Epithelial cell of prostate (primary cell): ENCODE measurements at places on chromosomes 12 and 14.
A peak's percentile ranks its signal among the peaks of the same experiment; 100 is the strongest.

DNA sequence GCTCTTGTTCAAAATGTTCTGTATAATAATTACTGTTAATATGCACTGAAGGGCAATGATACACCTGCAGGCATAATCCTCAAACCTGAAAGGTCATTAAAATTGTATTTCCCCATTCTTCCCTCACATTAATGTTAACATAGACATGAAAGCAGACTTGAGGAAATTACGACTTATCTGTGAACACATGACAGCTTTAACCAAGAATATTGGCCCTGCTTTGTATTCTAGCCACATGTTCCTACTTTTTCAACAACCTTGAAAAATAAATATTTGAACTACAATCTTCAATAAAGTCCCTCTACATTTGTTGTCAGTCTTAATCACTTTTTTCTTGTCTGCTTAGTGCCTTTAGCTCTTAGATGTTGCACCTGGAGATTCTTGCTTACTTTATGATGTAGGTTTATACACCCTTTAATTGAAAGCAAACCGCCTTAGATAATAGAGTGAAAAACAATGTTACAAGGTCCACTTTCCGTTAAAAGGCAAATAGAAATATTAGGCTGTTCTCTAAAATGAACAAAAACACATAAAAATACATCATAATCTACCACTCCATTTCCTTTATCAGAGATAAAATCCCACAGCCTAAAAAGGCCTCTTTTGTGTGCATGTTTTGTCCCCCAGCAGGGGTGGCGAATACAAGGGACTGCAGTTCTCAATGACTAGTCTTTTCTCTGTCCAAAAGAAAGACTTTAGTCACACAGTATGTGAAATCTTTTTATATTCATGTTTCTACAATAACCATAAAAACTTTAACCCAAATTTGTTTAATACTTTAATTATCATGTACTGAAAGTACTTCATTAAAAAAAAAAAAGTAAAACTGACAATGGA lies 55.9 kb downstream of the ZFC3H1 start:
- no peak for DNase-seq

DNA sequence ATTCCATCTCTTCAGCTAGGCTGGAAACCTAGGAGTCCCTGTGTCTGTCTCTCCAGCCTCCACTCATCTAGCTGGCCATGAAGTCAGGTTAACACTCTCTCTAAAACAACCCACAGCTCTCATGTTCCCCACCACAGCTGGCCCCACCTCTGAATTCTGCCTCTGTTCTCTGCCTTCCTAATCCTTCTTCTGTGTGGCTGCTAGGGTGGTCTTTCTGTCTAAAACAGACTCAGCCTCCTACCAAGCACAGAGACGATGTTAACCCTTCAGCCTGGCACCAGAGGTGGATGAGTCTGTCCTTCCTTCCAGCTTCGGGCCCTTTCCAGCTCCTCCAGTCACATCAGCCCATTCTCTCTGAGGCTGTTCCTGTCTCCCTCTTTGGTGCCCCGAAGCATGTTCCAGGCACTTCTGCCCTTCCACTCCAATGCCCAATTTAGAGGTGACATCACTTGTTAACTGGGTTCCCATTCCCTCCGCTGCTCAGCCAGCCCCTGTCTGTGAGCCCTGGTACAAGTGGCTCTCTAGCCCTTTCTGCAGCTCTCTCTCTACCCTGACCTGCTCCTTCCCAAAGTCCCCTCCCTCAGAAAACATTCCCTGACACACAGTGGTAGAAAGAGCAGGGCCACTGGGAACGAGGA lies 9.1 kb downstream of the FIGNL2 start:
- DNase-seq = no peak

GRCh38 chr14:28308734-28309133 lies 457.9 kb upstream of the FOXG1 start:
- peak; percentile 22 for DNase-seq

- no peak for DNase-seq
Observed at GRCh38 chr12:74170645-74171477, 366.8 kb upstream of the ATXN7L3B start.

DNA sequence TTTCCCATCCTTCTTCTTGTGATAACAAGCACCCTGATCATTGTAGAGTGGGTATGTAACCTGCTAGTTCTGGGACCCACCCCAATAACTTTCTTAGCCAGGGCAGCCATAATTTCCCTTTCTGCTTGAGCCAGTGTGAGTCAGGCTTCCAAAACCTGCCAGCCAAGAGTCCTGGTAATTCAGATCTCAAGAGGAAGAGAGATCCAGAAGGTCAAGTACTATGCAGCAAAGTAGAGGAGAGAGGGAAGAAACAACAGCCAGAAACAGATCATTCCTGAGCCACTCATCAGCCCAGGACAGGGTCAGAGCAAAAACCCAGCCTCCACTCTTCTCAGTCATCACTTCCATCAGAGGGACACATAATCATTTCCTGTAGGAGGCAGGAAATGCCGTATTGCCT lies 182.0 kb downstream of the DICER1 start:
- DNase-seq = no peak

DNA sequence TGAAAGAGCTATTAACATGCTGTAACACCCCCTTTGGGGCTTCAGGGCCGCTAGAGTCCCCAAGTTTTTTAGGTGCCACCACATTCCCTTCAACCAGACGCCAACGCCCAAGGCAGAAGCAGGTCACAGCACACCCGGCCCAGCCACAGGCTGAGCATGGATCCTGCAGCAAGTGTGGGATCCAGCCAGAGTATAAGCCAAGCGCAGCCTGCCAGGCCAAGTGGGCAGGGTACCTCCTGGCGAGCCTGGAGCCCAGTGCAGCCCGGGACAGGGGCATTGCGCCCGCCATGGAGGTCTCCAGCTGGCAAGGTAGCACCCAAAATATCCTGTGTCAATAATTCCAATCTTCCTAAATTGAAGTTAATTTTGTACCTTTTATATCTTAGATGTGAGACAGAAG lies 55.5 kb downstream of the EML5 start:
- DNase-seq = no peak

- no peak for DNase-seq
Observed at GRCh38 chr12:69433653-69434052, 36.5 kb upstream of the FRS2 start.

GRCh38 chr14:68814539-68815297 lies 21.9 kb upstream of the ZFP36L1 start:
- no peak for DNase-seq

DNA sequence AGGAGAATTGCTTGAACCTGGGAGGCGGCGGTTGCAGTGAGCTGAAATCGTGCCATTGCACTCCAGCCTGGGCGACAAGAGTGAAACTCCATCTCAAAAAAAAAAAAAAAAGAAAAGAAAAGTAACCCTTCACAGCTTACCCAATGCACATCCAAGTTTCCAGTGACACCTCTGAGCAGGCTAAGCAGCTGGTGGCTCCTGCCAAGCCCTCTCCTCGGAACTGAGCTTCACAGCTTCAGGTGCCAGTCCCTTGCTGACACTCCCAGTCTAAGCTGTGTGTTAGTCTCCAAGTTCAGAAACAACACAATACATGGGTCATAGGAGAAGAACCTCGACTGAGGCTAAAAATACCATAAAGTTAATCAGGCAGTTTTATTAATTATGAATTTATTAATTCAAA lies 7.9 kb downstream of the CD9 start:
- DNase-seq = no peak

DNA sequence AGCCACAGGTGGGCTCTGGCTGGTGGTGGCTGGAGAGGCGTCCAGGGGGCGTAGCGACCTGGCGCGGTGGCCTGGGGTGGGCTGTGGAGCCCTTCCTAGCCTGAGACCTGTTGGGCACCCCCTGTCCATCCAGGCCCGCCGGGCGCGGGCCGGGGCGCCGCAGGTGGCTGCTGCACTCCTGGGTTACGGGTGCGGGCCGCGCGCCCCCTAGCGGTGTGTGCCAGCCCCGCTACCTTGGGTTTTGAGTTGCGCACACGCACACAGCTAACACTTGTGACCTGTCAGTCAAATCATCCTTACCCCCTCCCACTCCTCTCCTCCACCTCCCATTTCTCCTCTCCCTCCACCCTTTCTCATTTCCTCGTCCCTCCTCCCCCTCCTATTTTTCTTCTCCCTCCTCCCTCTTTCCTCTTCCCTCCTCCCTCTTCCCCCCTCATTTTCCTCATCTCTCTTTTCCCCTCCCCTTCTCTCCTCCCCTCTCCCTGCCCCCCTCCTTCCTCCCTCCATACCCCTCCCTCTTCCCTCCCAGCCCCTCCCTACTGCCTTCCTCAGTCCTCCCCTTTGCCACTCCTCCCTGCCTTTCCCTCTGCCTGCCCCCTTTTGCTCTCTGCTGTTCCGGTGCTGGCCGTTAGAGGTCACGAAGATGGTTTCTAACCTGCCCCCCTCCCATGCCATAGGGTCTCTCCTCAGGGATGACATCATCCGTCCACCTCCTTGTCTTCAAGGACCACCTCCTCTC lies 2.3 kb downstream of the MEG3 start:
- DNase-seq = no peak

- DNase-seq = no peak
Observed at GRCh38 chr12:91400271-91400670, 217.7 kb upstream of the DCN start.

DNA sequence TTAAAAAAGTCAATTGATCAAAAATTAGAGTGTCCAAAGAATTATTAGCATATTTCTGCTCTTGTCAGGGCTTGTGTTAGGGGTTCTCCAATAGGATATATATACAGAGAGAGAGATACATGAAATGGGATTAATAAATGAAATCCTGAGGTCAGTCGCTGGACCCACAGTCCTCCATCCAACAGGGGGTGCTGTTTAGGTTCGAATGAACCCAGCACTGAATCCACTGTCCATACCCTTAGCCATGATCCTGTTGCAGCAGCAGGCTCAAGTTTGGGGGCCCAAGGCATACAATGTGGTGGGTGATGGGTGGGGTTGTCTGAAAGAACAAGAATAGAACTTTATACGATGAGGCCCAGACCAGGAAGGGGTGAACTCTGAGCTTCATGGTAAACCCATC lies 780 bp upstream of the MYO1H start:
- DNase-seq = no peak

DNA sequence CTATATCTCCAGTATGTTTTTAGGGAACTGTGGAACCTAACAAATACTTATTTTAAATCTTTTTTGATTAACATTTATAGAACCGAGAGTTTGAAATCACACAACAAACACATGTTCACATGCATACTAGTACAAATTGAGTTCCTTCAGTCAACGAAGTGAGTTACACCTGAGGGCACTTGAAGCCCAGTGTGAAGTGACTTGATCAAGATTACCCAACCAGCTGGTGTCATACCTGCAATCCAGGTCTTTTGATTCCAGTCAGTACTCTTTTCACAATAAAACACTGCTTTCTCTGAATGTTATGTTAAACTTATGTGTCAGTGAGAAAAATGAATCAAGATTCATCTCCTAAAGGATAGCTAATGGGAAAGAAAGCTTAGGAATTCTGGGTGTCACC lies 35.2 kb downstream of the VRK1 start:
- DNase-seq = no peak

GRCh38 chr12:113115455-113116126 lies 20.0 kb downstream of the RASAL1 start:
- DNase-seq = no peak

DNA sequence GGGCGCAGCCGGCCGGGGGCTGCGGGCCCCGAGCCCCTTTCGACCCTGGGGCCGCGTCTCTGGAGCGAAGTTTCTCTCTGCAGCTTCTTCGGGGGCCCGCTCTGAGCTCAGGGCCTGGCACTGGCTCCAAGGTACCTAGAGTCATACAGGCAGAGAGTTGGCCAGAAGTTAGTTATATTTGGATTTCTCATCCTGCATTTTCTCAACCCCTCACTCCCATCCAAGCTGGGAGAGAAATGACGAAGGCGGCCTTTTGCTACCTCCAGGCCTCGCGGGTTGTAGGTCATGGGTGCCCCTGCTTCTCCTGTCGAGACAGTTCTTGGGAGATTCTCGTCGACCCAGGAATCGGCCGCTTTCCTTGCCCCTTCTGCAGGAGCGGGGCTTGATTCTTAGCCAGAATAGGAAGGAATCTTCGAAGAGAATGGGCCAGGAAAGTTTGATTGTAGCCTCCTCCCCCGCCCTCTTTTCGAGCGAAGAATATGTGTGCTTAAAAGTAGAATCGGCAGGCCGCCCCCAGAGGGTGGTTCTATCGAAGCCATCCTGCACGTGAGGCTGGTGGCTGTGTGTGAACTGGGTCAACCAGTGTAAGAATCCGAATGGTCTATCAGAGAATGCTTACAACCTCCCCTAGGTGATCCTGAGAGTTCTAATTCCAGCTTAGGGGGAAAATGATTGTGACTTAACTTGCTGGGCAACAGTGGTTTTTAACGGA lies 785 bp downstream of the MLEC start:
- no peak for DNase-seq

GRCh38 chr12:15336768-15337553 lies 14.7 kb downstream of the PTPRO start:
- DNase-seq = no peak

DNA sequence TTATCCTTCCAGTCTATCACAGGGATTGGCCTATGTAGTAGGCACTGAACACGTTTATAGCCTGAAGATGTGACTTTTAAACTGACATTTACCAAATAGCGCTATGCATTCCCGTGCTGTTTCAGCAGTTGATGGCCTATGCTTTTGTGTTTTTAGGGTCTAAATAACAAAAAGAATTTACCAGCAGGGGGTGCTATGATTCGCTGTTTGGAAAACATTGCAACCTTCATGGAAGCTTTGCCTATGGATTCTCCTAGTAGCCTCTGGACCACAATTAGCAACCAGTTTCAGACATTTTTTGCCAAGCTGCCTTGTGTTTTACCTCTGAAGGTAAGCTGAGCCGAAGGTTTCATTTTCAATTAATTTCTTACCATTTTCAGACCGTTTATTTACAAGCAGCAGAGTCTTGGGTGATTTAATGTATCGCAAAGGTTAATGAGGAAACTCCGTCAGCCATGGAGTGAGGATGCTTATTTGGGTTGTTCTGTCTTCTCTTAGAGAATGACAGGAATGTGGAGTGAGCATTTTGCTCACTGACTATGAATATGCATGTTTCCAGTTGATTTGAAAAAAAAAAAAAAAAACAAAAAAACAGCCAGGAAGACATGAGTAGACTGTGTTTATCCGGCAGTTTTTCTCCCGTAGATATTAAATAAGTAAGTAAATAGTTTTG lies 133.1 kb downstream of the PRIMA1 start:
- DNase-seq = no peak

DNA sequence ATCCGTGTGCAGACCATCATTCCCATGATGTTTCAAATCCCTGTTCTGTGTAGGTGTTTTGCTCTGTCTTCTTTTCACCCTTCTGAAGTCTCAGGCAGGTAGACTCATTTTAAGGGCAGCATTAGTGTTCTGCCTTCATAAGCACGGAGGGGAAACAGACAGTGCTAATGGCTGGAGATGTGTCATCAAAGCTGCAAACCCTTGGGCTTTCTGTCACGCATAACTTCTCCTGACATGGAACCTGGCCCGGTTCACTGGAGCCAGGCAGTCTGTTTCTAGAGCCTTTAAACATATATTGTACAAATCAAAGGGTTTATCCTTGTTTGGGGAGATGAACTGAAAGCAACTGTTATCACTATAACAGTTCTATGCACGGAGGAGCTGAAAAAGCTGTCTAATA lies 141.4 kb downstream of the TMEM132D start:
- DNase-seq = no peak

DNA sequence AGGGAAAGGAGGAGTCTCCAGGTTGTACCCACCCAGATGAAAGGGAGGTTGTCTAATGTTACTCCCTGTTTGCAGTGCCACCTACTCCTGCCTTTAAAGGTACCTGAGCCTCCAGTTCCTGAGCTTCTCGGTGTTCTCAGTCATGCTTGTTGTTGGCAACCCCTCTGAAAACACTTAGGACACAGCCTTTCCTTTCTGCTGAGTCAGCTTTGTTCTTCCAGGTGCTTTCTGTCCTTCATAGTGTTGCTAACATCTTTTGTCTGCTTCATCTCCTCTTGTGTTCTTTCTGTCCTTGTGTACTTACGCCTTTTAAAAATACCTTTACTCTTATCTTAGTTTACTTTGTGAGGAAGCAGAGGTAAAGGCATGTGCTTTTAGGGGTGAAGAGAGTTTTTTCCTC lies 97.0 kb upstream of the NEDD1 start:
- peak; percentile 34 for DNase-seq
